ENCODE measurements at places on chromosomes 13 and 19. TPM values are rescaled to one million over a fixed set of nuclear protein-coding genes. Genes with fewer than 3 reads are reported as not detected.

Gene MKNK2
- polyA plus RNA-seq, result 22.1 TPM

Gene CFAP97D2
- not detected for polyA plus RNA-seq

Gene PSG6
- not detected for polyA plus RNA-seq

Gene MEIOSIN
- polyA plus RNA-seq, result not detected

Gene CEACAM5
- not detected for polyA plus RNA-seq

Gene PRR22
- polyA plus RNA-seq, result not detected

Gene ANGPTL8
- polyA plus RNA-seq, result not detected

Gene CEBPA
- 0.92 TPM for polyA plus RNA-seq

Gene GPR12
- not detected for polyA plus RNA-seq

Gene OVOL3
- not detected for polyA plus RNA-seq

Gene SULT2A1
- polyA plus RNA-seq, result 2.5 TPM

Gene DENND1C
- 1.2 TPM for polyA plus RNA-seq

Gene ZSCAN4
- polyA plus RNA-seq, result 0.07 TPM

Gene SIGLEC6
- polyA plus RNA-seq, result 0.19 TPM

Gene KL
- polyA plus RNA-seq, result 0.87 TPM

Gene PLPP2
- 3.1 TPM for polyA plus RNA-seq

Gene CDADC1
- polyA plus RNA-seq, result 7.5 TPM

Gene NALCN
- polyA plus RNA-seq, result 2.0 TPM

Gene NAPSA
- 0.40 TPM for polyA plus RNA-seq

Gene ARMC6
- 7.0 TPM for polyA plus RNA-seq

Gene LACC1
- polyA plus RNA-seq, result 7.3 TPM

Gene ADAMTS10
- polyA plus RNA-seq, result 6.2 TPM

Gene ERICH4
- polyA plus RNA-seq, result not detected

Gene LHB
- polyA plus RNA-seq, result not detected

Gene S1PR4
- polyA plus RNA-seq, result 1.0 TPM

Gene FBXW9
- 6.8 TPM for polyA plus RNA-seq

Gene POSTN
- 120 TPM for polyA plus RNA-seq

Gene KLK8
- 0.24 TPM for polyA plus RNA-seq

Gene DACT3
- 15.2 TPM for polyA plus RNA-seq

Gene ZNF30
- 3.7 TPM for polyA plus RNA-seq

Gene RNF225
- polyA plus RNA-seq, result not detected

Gene CAMSAP3
- 0.57 TPM for polyA plus RNA-seq

Gene KLC3
- polyA plus RNA-seq, result 0.30 TPM

Gene ZNF486
- polyA plus RNA-seq, result 9.0 TPM

Gene MAU2
- 12.4 TPM for polyA plus RNA-seq

Gene ONECUT3
- polyA plus RNA-seq, result not detected

Gene ZNF579
- polyA plus RNA-seq, result 5.6 TPM

Gene UBE2L5
- not detected for polyA plus RNA-seq

Gene LGALS7
- polyA plus RNA-seq, result not detected

Gene OR7D2
- not detected for polyA plus RNA-seq

Gene SLC46A3
- polyA plus RNA-seq, result 44.9 TPM

Gene ACER1
- not detected for polyA plus RNA-seq

Gene CYP4F8
- polyA plus RNA-seq, result not detected

Gene MATK
- 0.25 TPM for polyA plus RNA-seq

Gene COX6B1
- polyA plus RNA-seq, result 601 TPM

Gene LGALS13
- not detected for polyA plus RNA-seq

Gene ZNF285
- 3.3 TPM for polyA plus RNA-seq

Gene AP1M2
- polyA plus RNA-seq, result 0.40 TPM

Gene VSTM1
- not detected for polyA plus RNA-seq

Gene ZNF560
- 0.32 TPM for polyA plus RNA-seq

Gene ZNF526
- 5.0 TPM for polyA plus RNA-seq

Gene RANBP3
- polyA plus RNA-seq, result 72.9 TPM
